T47D (cell line): ENCODE measurements at places on chromosomes 11 and 22.

DNA sequence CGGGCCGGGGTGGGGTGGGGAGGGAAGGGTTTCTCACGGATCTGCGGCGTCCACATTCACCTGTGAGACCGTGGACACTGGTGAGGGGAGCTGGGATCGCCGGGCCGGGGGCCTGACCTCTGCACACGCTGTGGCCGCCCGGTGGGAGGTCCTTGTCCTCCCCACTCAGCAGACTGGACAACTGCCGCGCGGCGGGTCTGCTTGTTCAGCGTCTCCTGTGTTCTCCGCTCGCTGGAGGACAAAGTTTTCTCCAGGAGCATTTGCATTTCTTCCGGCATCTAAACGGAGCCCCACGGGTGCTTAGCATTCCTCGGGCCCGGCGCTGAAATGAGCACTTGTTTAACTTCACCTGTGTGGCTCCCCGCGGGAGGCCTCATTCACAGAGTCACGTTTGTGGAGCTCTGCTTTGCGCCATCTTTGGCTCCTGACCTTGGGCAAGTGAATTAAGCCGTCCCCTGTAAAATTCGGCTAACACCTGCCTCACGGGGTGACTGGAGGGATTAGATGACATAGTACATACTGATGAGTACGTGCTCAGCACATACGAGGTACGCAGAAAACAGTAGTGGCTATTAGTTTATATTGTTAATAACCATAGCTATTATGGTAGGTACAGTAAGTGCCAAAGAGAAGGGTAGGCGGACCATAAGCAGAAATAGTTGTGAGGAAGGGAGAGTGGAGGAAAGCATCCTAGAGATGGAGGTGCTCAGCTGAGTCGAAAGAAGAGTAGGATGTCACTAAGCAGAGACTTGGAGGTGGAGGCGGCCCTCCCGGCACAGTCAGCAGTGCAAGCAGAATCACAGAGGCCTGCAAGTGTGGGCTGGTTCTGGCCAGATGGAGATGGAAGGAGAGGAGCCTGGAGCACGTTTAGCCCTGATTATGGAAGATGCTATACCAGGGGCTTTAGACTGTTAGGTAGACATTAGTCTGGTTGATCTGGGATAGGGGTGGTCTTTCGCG is 885 bp downstream of the TRMU start:
- DNase-seq, result no peak

- DNase-seq, result no peak
Measured at GRCh38 chr11:95279921-95280868, 49.2 kb upstream of the SESN3 start.

DNA sequence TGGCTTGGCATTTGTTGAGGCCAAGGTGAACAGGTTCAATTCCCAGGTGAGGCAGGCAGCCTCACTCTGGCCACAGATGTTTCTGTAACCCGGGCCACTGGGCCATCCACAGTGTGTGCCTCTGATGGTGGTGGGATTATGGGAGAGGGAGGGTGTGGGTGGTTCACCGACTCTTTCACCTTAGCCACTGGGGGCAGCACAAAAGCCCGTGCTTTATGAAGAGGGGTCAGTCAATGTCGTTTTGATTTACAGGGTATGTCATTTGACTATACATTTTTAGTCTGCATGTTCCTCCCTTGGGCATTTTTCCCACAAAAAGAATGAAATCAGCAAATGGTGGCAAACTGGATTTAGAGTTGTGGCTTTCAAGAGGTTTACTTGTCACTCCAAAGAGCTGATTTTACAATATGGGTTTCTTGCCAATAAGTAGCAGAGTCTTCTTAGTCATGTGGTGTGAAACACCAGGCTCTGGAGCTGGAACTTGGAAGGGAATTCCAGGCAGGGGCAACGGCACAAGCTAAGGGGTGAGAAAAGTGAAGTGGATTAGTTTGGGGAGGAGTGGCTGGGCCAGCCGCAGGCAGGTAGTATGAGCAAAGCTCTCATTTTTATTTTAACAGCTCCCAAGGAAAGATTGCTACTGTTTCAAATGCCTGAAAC is 217.8 kb upstream of the ZBED5 start:
- DNase-seq, result no peak

- DNase-seq, result no peak
Measured at GRCh38 chr11:110907629-110908028, 195.4 kb upstream of the ARHGAP20 start.

DNA sequence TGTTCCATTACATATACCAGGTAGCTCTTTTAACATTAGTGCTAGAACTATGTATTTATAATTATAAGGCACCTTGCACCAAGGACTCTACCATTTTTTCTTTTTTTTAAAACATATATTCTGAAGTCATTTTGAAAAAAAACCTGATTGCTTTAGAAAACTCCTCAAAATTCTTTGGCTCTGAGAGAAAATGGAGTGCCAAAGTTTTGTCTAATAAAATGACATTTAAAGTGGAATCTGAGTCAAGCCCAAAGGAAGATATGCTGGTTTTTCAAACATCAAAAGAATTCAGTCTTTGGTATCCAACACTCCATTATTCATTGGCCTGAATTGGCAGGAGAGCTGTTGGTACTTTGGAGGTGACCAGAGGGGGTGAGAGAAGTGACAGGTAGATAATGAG is 116.5 kb downstream of the ME3 start:
- DNase-seq, result no peak
